ENCODE measurements at places on chromosomes 1 and 21.

DNA sequence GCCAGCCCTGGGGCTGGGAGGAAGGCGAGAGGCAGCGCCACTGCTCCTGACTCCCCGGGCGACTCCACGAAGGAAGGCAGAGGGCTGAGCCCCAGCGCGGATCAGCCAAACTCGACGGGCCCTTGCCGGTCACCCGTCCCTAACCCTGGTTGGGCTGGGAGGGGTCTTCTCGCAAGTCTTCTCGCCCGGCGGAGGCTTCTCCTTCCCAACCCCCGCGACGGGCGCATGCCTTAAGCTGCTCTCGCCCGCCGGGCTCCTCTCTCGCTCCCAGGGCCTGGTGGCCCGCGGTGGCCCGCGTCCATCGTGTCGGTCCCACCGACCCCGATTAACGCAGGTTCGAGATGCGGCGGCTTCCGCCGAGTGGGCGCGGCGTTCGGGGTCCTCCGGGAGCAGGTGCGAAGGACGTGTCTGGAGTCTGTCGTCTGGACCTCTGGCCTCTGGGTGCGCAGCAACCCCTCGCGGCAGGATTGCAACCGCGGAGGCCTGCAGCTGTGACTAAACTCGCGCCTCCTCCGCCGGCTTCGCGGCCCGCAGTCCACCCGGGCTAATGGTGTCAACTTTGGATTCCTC is 29.0 kb upstream of the PPM1J start:
- no peak for DNase-seq

DNA sequence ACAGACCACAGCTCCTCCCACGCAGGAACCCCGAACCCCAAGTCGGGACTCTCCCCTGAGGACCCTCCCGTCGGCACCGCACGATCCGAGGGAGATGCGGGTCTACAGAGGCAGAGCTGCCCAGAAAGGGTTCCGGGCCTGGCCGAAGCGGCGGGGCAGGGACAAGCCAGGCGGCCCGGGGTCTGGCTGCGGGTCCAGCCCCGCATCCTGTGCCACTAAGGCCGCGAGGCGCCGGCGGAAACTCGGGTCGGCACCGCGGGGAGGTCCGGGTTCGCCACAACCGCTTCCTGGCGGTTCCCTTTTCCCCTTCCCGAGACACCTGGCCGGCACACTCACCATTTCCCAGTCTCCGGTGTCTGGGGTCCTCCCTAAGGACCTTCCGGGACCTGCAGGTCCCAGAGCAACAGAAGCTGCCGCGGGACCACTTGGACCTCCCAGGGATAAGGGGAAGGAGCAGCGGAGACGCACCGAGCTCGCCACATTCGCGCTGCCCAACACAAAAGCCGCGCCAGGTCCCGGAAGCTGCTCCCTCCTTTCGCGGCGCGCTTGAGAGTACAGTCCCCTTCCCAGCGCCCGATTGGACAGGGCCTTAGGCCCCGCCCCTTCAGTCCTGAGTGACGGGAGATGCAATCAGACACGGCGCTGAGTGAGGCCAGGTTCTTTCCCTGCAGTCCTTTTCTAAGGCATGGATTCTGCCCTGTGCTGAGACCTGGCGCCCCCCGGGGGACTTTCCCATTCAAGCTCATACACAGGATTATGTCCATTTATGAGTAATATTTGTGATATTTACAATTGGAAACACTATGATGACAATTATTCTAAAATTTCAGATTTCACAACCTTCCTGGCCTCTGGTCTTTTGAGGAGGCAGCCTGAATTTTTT is at the start of gene ZNF670:
ZNF670 (minus strand) TSS at position 554 of the 883 bp plus-strand sequence; CDS start at position 339, 215 bp downstream.
- peak; percentile 97 for DNase-seq

- no peak for DNase-seq
Measured at GRCh38 chr1:109618661-109619575, 498 bp downstream of the GNAT2 start.

- no peak for DNase-seq
Measured at GRCh38 chr1:21290546-21290944, 282 bp upstream of the ECE1 start.

DNA sequence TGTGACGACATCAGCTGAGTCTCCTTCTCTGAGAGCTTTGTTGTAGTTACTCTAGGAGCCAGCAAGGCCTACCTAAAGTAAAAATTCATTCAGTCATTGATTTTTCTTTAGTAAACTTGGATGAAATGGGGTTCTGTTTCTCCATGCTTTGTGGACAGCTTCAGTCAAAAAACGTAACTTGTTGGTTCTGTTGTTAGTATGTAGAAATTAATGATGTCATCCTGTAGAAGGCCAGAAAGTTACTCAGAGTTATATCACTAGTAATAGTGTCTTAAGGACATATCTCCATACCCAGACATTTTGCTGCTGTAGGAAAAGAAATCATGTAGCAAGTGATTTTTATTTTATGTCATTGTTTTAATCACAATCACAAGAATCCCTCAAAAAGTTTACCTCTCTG is 43.0 kb downstream of the KDM1A start:
- no peak for DNase-seq

DNA sequence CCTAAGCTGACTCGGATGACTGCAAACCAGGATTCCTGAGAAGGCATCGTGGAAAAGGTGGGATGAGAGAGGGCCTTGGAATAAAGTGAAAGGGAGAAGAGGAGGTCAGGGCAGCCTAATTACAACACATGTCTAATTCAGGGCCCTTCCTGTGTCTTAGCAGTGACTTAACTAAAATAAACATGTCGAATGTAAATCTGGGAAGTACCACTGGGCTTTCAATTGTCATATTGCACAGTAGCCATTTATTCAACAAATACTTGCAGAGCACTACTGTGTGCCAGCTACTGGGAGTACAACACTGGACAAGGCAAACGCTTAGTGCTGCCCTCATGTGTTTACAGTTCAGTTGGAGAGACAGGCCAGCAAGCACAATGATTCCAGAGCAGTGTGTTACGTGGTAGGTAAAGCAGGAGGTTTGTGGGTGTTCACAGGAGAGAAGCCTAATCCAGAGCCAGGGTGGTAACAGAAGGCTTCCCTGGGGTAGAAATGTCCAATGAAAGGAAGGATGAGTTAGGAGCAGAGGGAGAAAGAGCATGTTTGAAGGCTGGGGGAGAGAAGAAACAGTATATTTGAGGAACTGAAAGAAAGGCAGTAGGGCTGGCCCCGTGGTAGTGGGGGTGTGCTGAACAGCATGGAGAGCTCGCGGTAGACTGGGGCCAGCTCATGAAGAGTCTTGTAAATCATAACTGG is 38.0 kb upstream of the RASAL2 start:
- no peak for DNase-seq
